Bone marrow (tissue), 2 donors: ENCODE measurements at places on chromosomes 6 and 20.

DNA sequence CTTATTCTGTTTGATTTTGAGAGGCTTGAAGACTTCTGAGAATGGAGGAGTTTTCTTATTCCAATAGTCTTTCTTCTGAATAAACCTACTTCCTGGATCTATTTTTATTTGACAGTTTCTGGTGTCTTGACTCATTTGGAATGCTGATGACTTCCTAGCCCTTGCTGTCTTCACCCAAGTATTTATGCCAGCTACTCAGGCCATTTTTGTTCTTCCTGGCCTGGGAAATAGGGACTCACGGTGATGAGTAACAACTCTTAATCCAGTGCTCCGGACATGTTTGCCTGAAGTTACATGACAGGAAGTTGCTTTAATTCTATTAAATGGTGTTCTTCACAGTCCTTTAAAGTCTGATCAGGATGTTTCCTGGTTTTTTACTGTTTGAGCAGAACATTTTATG is 272.1 kb upstream of the EYS start:
- DNase-seq: no peak

- DNase-seq: no peak
These were observed 1094.4 kb upstream of the MAP3K7 start for GRCh38 chr6:91681296-91681695.

GRCh38 chr20:62590309-62591121 is 51.8 kb upstream of the SLCO4A1 start:
- no peak for DNase-seq

- DNase-seq: peak; percentile 6
These were observed 113.7 kb upstream of the GGTLC1 start for GRCh38 chr20:24102290-24102689.

DNA sequence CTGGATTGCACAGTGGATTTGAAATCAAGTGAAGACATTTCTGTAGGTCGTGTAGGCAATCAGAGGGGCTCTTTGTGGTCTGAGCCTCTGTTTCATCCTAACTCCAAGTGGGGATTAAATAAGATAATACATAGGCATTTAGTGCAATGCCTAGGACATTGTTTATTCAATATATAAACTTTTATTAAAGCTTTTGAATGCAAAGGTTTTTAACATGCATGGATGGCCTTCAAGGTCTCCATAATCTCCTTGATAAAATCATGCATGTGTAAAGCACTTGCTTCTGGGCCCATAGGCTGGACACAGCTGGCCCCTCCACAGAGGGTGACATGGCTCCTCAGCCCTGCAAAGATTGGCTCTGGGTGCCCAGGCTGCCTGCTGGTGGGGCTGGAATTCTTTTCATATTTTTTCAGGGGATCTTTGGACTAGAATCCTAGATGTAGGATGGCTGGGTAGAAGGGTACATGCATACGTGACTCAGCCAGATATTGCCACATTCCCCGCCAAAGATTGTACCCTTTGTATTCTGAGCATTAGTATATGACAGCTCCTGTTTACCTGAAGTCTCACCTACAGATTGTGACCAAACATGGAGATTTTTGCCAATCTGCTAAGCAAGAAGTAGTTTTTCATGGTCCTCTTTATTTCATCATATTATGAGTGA is 19.0 kb upstream of the AVP start:
- no peak for DNase-seq

- DNase-seq: no peak
These were observed 1.3 kb downstream of the PHACTR2 start for GRCh38 chr6:143679041-143679440.

GRCh38 chr20:35586751-35587425 is 28.7 kb upstream of the SPAG4 start:
- no peak for DNase-seq

DNA sequence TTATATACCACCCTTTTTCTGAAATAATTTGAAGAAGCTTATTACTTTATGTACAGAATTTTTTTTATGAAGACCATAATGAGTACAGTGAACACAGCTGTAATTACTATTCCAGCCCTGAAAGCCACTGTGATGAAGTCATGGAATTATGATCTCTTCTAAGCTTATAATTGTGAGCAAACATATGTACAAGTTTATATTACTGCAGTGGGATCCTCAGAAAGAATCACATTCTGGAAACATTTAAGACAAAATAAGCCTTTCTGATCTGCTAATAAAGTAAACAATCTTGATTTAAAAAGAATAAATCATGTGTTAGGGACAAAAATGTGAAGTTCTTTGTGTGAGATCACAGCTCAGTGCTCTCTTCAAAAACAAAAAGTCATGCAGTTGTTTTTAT is 560.4 kb downstream of the CD109 start:
- no peak for DNase-seq

DNA sequence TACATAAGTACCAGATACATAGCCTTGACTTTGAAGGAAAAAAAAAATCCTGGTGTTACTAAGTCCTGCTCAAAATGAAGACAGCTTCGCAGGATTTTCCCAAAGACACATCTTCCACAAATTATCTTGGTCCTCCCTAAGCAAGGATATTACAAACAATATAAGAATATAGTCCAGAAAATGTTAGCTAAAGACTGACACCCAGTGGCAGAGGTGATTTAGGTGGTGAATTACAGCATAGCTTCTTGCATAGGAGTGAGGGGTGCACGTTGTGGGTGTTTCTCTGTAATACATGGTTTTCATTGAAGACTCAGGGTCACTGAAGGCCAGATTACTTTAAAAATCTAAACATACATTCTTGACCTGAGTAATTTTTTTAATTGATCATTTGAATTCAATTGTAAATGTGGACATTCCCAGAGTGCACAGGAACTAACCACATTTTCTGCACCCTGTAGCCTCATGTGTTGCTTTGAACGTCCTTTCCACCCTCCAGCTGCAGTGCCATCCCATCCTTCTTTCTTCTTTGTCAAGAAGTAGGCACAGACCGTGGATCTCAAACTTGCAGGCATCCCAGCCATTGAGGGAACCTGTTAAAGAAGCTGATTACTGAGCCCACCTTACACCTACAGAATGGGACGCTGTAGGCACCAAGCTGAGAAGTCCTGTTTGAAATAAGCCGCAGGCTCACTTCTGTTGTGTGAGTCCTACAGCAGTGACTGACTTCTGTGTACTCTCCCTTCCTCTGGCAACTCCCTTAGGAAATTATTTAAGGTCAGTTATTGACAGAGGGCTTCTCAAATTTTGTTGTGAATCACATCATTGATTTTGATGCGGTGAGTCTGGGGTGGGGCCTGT is 102.6 kb downstream of the PERP start:
- DNase-seq: peak; percentile 38
